ENCODE measurements at places on chromosomes 4 and X. TPM values are rescaled to one million over a fixed set of nuclear protein-coding genes. Genes with fewer than 3 reads are reported as not detected.

SPIN2A gene
- total RNA-seq: 1.7 TPM

DNA sequence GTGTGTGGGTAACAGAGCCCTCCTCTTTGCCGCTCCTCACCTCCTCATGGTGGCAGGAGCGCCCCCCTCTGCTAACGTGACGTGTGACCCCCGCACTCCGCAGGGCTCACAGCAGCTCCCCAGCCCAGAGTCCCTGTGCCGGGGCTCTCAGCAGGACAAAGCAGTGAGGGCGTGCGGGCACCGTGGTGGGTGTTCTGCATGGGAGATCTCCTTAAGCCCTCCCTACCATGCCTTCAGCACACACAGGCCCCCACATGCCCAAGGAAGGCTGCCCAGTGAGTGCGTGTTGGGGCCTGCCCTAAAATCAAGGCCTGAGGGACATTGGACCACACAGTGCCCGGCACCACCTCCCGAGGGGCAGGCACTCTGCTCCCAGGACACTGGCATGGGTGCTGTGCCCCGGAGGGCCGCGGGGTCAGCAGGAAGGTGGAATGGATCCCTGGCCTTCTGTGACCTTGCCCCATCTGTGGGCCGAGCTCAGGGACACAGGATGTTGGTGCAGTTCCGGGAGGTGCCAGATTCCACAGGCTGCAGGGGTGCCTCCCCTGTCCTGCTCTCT, 10.1 kb downstream of the PSAPL1 start:
- H3K4me1 ChIP-seq: no peaks in the 10 kb centered on the region
- H3K36me3 ChIP-seq: no peaks in the 10 kb centered on the region
- no peak overlapping the region for H3K27ac ChIP-seq
- H3K27me3 ChIP-seq: no peaks in the 10 kb centered on the region

- H3K27ac ChIP-seq: no peak overlapping the region
- H3K4me3 ChIP-seq: no peak overlapping the region
- no peaks in the 10 kb centered on the region for H3K36me3 ChIP-seq
- no peaks in the 10 kb centered on the region for H3K4me1 ChIP-seq
Observed at GRCh38 chrX:2700405-2701320, 9.6 kb downstream of the CD99 start.

MAGEA8 gene
- total RNA-seq: not detected

GRCh38 chr4:48079972-48080391, 54.1 kb downstream of the TXK start:
- no peaks in the 10 kb centered on the region for H3K4me1 ChIP-seq
- H3K27me3 ChIP-seq: no peaks in the 10 kb centered on the region
- H3K27ac ChIP-seq: no peak overlapping the region
- no peaks in the 10 kb centered on the region for H3K36me3 ChIP-seq

DNA sequence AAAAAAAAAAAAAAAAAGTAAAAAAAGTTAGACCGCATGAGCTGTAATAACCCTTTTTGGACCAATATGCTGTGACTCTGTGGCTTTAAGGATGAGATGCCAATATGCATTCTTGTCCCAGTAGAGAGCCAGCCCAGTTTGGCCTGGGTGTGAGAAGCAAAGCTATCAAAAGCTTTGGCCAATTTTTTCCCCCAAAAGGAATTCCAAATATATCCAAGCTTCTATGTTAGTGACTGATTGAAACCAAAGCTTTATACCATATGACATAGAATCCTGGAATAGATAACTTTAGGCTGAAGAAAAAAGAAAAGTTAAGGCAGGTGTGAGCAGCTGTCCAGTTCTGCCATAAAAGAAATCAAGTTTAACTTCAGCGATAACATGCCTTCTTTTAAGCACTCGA, 30.5 kb upstream of the RBPJ start:
- H3K4me1 ChIP-seq: no peaks in the 10 kb centered on the region
- H3K27me3 ChIP-seq: no peaks in the 10 kb centered on the region
- H3K36me3 ChIP-seq: no peaks in the 10 kb centered on the region
- no peak overlapping the region for H3K27ac ChIP-seq

DNA sequence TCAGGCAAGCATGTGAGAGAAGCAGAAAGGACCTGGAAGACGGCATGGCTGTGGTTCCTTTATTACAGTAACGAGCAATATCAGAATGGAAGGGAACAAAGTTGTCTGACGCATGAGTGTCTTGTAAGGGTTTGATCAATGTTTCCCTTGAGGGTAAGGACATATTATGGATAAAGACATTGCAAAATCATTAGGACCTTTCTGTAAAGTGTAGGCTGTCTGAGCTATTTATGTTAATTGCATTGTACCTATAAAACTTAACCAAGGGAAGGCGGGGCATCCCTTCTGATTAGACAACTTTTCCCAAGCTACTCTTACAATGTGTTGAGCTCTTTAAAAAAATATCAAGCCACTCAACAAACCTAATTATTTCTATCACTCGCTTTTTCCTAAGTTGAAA, 112.2 kb upstream of the JADE1 start:
- H3K4me1 ChIP-seq: no peaks in the 10 kb centered on the region
- DNase-seq: no peak
- no peak overlapping the region for H3K27ac ChIP-seq
- no peaks in the 10 kb centered on the region for H3K36me3 ChIP-seq
- H3K4me3 ChIP-seq: no peak overlapping the region
- H3K27me3 ChIP-seq: no peaks in the 10 kb centered on the region

GRCh38 chr4:156593464-156593863, 378.1 kb downstream of the PDGFC start:
- H3K4me3 ChIP-seq: no peak overlapping the region
- no peak overlapping the region for H3K27ac ChIP-seq
- no peaks in the 10 kb centered on the region for H3K27me3 ChIP-seq
- no peaks in the 10 kb centered on the region for H3K36me3 ChIP-seq
- no peak for DNase-seq

DNA sequence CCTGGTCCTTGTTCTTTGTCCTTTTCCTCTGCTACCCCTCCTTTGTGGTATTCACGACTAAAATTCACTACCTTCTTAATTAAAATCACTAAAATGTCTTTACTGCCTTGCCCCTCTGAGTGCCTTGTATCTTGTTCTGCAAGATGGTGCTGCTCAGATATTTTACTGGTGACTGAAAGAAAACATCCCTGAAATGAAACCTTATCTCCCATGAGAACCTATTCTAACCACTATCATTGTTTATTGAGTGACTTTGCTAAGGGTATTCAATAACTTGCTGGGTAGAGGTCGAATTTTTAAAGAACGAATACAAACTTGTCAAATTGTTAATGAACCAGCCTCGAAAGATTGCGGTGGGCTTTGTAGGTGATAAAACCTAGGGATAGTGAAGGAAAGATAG, 52.8 kb downstream of the SPRY1 start:
- no peaks in the 10 kb centered on the region for H3K27me3 ChIP-seq
- DNase-seq: no peak
- H3K27ac ChIP-seq: no peak overlapping the region
- no peak overlapping the region for H3K4me3 ChIP-seq
- H3K4me1 ChIP-seq: peaks cover 2% of the 10 kb centered on the region

GRCh38 chr4:1074077-1074476, 39.3 kb downstream of the RNF212 start:
- H3K27ac ChIP-seq: no peak overlapping the region
- no peaks in the 10 kb centered on the region for H3K4me1 ChIP-seq
- no peak for DNase-seq
- H3K36me3 ChIP-seq: no peaks in the 10 kb centered on the region

GRCh38 chr4:140807491-140808252, 51.5 kb upstream of the TBC1D9 start:
- H3K27me3 ChIP-seq: no peaks in the 10 kb centered on the region
- H3K4me3 ChIP-seq: no peak overlapping the region
- no peaks in the 10 kb centered on the region for H3K36me3 ChIP-seq
- H3K27ac ChIP-seq: no peak overlapping the region
- DNase-seq: no peak

DNA sequence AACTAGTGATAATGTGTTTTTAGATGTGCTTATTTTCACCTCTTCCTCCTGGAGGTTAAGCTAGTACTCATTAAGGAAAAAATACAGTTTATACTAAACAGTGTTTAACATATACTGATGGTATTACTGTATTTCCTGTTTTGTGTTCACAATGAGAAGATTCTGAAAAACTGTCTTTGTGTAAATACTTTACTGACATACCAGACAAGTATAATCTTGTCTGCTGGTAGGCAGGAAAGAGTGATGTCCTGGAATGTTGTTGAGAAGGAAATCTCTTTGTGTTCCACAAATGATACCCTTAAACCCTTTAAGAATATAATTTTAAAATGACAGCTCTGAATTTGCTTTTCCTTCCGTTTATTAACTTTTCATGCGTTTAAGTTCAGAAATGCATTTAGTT, 205.5 kb upstream of the NUDT6 start:
- no peaks in the 10 kb centered on the region for H3K36me3 ChIP-seq
- no peak overlapping the region for H3K4me3 ChIP-seq
- DNase-seq: no peak
- no peak overlapping the region for H3K27ac ChIP-seq
- no peaks in the 10 kb centered on the region for H3K27me3 ChIP-seq
- H3K4me1 ChIP-seq: no peaks in the 10 kb centered on the region

DNA sequence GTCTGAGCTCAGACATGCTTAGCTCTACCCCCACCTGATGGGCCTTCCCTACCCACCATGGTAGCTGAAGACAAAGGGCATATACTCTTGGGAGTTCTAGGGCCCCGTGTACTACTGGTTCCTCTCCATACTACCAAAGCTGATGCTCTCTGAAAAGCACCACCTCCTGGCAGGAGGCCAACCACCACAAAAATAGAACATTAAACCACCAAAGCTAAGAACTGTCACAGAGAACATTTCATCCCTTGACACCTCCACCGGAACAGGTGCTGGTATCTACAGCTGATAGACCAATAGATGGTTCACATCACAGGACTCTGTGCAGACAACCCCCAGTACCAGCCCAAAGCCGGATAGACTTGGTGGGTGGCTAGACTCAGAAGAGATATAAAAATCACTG, 13.4 kb downstream of the EDA2R start:
- no peak overlapping the region for H3K4me3 ChIP-seq
- no peaks in the 10 kb centered on the region for H3K4me1 ChIP-seq
- DNase-seq: no peak
- no peak overlapping the region for H3K27ac ChIP-seq
- no peaks in the 10 kb centered on the region for H3K27me3 ChIP-seq

POU3F4 gene
- total RNA-seq: not detected

- H3K27ac ChIP-seq: peak overlapping the region; percentile 88
- H3K27me3 ChIP-seq: no peaks in the 10 kb centered on the region
- peak overlapping the region; percentile 99 for H3K4me3 ChIP-seq
- peak; percentile 47 for DNase-seq
- no peaks in the 10 kb centered on the region for H3K36me3 ChIP-seq
Observed at GRCh38 chr4:48780865-48781214, 761 bp upstream of the FRYL start.

DNA sequence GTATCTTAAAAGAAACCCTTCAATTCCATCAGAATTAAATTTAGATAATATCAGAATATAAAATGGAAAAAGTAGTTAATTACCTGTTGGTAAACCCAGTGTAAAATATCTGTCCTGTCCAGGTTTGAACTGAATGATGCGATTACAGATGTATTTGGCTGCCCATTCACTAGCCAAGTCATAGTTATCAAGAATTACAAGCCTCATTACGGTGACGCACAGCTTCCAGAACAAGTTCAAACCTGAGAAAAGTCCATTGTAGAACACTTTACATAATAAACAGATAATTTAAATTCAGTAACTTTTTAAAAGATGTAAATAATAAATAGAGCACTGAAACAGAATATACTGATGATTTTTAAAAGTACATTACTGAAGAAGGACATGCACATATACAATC, 4.4 kb downstream of the GNPDA2 start:
- H3K27ac ChIP-seq: no peak overlapping the region
- no peaks in the 10 kb centered on the region for H3K36me3 ChIP-seq
- H3K27me3 ChIP-seq: no peaks in the 10 kb centered on the region
- peaks cover 7% of the 10 kb centered on the region for H3K4me1 ChIP-seq
- no peak for DNase-seq

GRCh38 chr4:182699201-182699600, 218.0 kb downstream of the DCTD start:
- H3K27me3 ChIP-seq: no peaks in the 10 kb centered on the region
- H3K36me3 ChIP-seq: no peaks in the 10 kb centered on the region
- no peak overlapping the region for H3K27ac ChIP-seq
- no peak overlapping the region for H3K4me3 ChIP-seq
- no peak for DNase-seq

DNA sequence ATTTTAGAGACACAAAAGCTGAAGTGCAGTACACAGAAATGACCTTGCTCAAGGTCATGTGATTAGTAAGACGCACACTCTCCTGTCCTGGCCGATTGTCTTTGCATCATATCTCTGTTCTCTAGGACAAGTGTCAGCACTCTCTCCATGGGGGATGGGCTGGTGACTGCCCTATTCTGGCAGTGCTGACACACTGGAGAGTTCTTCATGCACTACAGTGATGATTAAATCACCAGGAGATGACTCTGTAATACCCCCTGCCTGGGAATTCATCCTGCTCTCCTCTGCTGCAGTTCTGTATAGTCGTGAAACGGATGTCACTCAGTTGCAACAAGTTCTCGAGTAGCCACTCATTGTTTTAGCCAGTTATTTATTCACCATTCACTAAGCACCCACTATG, 5.3 kb upstream of the SHISA3 start:
- no peak overlapping the region for H3K4me3 ChIP-seq
- H3K36me3 ChIP-seq: no peaks in the 10 kb centered on the region
- no peaks in the 10 kb centered on the region for H3K27me3 ChIP-seq

DNA sequence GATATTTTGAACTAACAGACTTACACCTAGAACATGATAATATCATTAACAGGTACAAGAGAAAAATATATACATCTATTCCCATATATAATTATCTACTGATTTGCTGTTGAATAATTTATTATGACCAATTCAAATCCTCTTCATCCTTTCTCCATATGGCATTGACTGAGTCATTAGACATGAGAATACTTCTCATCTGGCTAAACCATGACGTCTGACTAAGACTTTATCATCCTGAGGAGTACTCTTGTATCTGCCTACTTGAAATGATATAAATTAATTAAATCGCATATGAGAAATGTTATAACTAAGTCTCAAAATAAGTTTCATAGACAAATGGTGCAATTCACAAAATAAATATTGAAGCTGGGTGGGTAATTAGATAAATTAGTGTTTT, 67.4 kb downstream of the EMCN start:
- H3K27ac ChIP-seq: no peak overlapping the region
- H3K27me3 ChIP-seq: no peaks in the 10 kb centered on the region
- H3K36me3 ChIP-seq: no peaks in the 10 kb centered on the region
- no peak overlapping the region for H3K4me3 ChIP-seq
- DNase-seq: no peak

DNA sequence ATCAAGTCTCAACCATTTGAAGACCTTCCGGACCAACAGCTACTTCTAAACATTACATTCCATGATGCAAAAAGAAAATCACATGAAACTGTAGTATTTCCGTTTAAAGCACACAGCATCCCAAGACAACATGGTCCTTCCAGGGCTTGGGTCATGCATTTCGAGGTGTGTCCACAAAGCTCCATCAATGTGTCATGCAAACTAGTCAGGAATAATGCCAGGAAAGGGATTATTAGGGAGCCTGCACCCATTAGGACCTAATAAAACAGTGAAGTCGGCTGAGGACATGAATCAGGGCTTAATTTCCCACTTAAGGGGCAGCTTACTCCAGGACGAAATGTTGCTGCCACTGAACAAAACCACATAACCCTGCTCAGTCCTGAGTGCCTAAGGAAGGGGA, 177.9 kb downstream of the TSPAN5 start:
- no peak overlapping the region for H3K27ac ChIP-seq
- no peak for DNase-seq
- H3K4me3 ChIP-seq: no peak overlapping the region
- no peaks in the 10 kb centered on the region for H3K27me3 ChIP-seq
- no peaks in the 10 kb centered on the region for H3K4me1 ChIP-seq

CTAG2 gene
- total RNA-seq: not detected

GRCh38 chr4:168514249-168514852, 17.5 kb downstream of the PALLD start:
- no peak overlapping the region for H3K27ac ChIP-seq
- H3K4me1 ChIP-seq: peaks cover 4% of the 10 kb centered on the region
- H3K36me3 ChIP-seq: no peaks in the 10 kb centered on the region
- no peak overlapping the region for H3K4me3 ChIP-seq
- H3K27me3 ChIP-seq: no peaks in the 10 kb centered on the region
- no peak for DNase-seq

Measured in tibial nerve (tissue), 4 donors.